ENCODE measurements at places on chromosomes 5 and 9.
A peak's percentile ranks its signal among the peaks of the same experiment; 100 is the strongest.

GRCh38 chr9:130368631-130369103 lies 76.1 kb upstream of the ASS1 start:
- no peak for DNase-seq

- no peak for DNase-seq
Observed at GRCh38 chr5:35761541-35761940, 95.2 kb upstream of the IL7R start.

DNA sequence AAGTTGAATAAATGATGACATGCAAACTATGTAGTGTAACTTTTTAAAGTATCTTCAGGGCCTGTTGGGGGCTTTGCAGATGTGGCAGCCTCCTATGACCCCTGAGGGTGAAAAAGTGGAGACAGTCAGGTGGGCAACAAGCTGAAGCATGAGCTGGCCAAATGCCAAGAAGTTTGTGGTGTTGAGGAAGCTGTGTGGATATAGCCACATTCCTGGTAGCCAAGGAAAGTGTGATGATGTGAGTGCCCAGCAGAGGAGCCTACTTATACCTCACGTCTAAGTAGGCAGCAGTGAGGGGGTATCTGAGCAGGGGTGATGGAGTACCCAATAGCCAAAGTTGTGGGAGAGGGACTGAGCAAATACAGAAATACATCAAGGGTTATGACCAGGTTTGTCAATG lies 621.2 kb upstream of the CDH6 start:
- no peak for DNase-seq

GRCh38 chr9:87711857-87712800 lies 13.8 kb upstream of the CTSL start:
- no peak for DNase-seq

DNA sequence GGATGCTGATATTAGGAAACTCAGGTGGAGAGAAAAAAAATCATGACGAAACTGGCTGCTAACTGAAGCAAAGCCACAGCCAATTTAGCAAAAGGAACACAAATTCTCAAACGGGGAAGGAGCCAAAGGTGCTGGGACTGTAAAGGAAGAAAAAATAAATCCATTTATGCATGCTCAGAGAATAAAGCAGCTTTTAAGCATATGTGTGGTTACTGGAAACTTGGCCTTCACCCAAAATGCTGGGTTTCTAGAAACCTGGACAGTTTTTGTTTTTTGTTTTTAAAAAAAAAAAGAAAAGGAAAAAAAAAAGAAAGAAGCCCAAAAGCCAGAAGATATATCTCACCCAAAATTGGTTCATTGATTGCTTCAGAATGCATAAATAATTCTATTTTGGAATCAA lies 8.0 kb downstream of the WHRN start:
- DNase-seq, result no peak

- no peak for DNase-seq
Observed at GRCh38 chr9:81071108-81071507, 618.2 kb downstream of the TLE1 start.

GRCh38 chr5:131109540-131110255 lies 55.4 kb downstream of the HINT1 start:
- peak; percentile 35 for DNase-seq

DNA sequence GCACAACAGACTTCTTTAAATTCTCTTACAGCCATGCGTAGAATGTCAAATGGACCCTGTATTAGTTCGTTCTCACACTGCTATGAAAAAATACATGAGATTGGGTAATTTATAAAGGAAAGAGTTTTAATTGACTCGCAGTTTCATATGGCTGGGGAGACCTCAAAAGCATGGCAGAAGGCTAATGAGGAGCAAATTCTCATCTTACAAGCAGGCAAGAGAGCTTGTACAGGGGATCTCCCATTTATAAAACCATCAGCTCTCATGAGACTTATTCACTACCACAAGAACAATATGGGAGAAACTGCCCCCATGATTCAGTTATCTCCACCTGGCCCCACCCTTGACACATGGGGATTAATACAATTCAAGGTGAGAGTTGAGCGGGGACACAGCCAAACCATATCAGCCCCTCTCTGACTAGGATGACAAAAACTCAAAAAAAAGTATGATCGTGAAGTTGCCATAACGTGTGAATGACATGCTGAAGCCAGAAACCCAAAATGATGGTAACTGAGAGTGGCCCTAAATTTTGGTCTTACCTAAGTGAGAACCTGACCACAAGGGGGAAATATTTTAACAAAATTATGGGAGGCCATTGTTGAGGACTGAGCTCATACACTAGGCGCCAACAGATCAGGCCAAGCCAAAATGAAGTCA lies 17.5 kb upstream of the TEX10 start:
- no peak for DNase-seq

DNA sequence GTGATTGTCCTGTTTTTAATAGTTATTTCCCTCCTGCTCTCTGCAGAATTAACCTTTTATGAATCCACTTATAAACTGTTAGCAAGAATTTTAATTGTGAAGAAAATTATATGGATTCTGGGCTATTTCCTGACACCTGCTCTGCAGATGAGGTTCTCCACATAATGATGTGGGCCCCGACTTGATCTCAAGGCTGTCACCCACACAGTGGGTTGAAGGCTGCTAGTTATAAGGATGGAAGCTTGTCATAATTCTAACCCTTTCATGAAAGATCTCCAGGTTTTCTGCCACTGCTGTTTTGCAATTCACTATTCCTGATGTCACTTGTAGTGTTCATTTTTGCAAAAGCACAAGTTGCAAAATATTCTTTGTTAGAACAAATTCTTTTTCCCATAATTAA lies 69.1 kb upstream of the MAN2A1 start:
- no peak for DNase-seq

- DNase-seq, result peak; percentile 16
Observed at GRCh38 chr9:33719581-33720374, 75.6 kb upstream of the PRSS3 start.

DNA sequence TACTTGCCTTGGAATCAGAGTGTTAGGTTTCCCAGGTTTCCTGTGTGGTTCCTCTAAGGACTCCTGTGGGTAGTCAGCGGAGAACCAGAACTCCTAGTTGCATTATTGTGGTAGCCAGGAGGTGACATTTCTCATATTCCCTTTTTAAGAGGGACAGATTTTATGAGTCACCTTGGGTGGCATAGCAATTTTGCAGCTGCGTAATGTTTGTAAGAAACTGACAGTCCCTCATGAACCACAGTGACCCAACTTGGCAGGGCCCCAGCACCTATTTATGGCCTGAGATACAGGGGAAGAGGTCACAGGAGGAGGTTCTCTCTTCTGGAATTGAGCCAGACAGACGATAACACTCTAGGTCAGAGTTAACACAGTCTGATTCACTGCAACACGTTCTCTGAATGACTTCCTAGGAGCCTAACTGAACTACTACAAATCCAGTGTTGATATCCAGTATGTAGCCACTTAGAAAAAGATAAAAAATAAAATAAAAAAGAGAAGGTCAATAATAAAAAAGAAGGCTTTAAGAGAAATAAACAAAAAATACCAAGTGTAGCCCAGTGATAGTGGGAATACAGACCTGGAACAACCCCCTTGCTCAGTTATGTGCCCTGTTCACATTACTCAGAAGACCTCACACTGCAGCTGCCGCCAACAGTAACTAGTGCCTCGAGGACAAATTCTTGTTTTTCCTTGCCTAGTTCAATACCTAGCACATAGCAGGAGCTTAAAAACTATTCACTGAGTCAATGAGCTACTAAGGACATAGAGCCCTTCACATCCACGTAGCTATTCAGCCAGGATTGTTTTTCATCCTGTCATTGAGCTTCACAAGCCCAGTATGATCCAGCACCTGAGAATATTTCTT lies 50.7 kb upstream of the VLDLR start:
- peak; percentile 28 for DNase-seq

GRCh38 chr5:96159043-96159442 lies 197.4 kb upstream of the ELL2 start:
- DNase-seq, result no peak

GRCh38 chr5:145830594-145830993 lies 4.5 kb downstream of the PRELID2 start:
- no peak for DNase-seq

- DNase-seq, result no peak
Observed at GRCh38 chr9:108617676-108618075, 238.1 kb downstream of the ACTL7B start.

DNA sequence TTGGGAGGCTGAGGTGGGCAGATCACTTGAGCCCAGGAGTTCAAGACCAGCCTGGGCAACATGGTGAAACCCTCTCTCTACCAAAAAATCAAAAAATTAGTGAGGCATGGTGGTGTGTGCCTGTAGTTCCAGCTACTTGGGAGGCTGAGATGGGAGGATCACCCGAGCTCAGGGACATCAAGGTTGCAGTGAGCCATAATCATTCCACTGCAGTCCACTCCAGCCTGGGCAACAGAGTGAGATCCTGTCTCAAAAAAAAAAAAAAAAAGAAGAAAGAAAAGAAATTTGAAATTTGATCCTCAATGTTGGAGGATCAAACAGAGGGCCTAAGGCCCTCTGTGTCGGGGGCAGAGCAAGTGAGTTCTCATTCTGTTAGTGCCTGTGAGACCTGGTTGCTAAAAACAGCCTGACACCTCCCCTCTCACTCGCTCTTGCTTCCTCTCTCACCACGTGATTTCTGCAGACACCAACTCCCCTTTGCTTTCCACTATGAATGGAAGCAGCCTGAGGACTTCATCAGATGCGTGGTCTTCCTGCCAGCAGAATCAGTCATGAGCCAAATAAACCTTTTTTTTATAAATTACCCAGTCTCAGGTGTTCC lies 8.4 kb upstream of the GOLPH3 start:
- no peak for DNase-seq

GRCh38 chr9:77865385-77866047 lies 166.1 kb downstream of the GNAQ start:
- DNase-seq, result no peak

GRCh38 chr9:4068914-4069313 lies 231.0 kb downstream of the GLIS3 start:
- DNase-seq, result no peak
